Muscle of back (tissue), 13 donors: ENCODE measurements at places on chromosomes 6 and 20. TPM values are rescaled to one million over a fixed set of nuclear protein-coding genes. Genes with fewer than 3 reads are reported as not detected.

Gene CDK19
- 15.7 TPM for polyA plus RNA-seq

Gene KCNB1
- 7.7 TPM for polyA plus RNA-seq

Gene GSTA3
- polyA plus RNA-seq: not detected

Gene SYTL3
- polyA plus RNA-seq: 7.8 TPM

Gene NTSR1
- 0.13 TPM for polyA plus RNA-seq

Gene DOK5
- 17.6 TPM for polyA plus RNA-seq

Gene PKHD1
- polyA plus RNA-seq: 6.0 TPM

Gene FAM209B
- not detected for polyA plus RNA-seq

Gene BPIFB4
- not detected for polyA plus RNA-seq

Gene SLC25A27
- polyA plus RNA-seq: 13.8 TPM

Gene LY6G6F
- not detected for polyA plus RNA-seq

Gene LGSN
- not detected for polyA plus RNA-seq

Gene PSMF1
- 101 TPM for polyA plus RNA-seq

Gene LAMA4
- polyA plus RNA-seq: 151 TPM

Gene TTPAL
- 5.8 TPM for polyA plus RNA-seq

Gene FRMD1
- 0.19 TPM for polyA plus RNA-seq

Gene MEP1A
- not detected for polyA plus RNA-seq

Gene TMC2
- 0.11 TPM for polyA plus RNA-seq

Gene SPAG4
- polyA plus RNA-seq: 3.2 TPM

Gene JAG1
- polyA plus RNA-seq: 29.5 TPM

Gene RIMS4
- 8.3 TPM for polyA plus RNA-seq

Gene NR2E1
- 0.13 TPM for polyA plus RNA-seq

Gene CARMIL1
- polyA plus RNA-seq: 3.2 TPM

Gene DIDO1
- 35.1 TPM for polyA plus RNA-seq

Gene LRFN2
- 0.14 TPM for polyA plus RNA-seq

Gene PDE7B
- polyA plus RNA-seq: 8.3 TPM

Gene CALHM4
- polyA plus RNA-seq: not detected

Gene DEFB129
- not detected for polyA plus RNA-seq

Gene ZNF311
- polyA plus RNA-seq: 2.4 TPM

Gene SCAF8
- 32.6 TPM for polyA plus RNA-seq

Gene ZC2HC1B
- polyA plus RNA-seq: not detected

Gene PLA2G7
- polyA plus RNA-seq: 2.7 TPM

Gene CEP162
- 8.4 TPM for polyA plus RNA-seq

Gene OOEP
- polyA plus RNA-seq: 0.33 TPM

Gene LRRC1
- 6.3 TPM for polyA plus RNA-seq

Gene TCF21
- 0.03 TPM for polyA plus RNA-seq

Gene NKX2-2
- polyA plus RNA-seq: 0.12 TPM
